Osteocyte (in vitro differentiated cells): ENCODE measurements at places on chromosomes 6 and 20.

DNA sequence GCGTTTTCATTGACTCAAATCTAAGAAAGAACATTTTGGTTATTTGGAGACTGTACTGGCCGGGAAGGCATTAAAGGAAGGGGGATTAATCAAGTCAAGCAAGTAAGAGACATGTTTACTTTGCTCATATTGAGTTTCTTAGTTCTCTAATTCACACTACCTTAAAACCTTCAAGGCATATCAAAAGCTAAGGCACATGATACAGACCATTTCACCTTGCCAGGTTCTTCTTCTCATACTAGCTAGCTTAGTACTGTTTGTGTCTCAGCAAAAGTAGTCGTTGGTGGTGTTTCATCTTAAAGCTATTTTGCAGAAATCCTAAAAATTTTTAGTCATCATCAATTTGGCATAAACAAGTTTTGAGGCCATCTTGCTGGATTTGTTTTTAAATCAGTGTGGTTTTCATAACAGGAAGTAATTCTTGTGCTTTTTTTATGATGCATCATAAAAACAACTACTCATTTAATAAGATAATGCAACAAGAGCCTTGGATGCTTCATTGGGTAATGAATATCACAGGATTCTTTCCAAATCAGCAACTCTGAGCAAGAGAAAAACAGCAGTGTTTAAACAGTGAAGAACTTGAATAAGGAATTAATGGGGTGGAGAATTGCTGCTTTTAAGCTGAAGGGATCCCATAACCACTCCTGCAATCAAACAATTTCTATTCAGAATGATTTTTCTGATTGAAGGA lies 425.3 kb downstream of the EPM2A start:
- DNase-seq: no peak

- DNase-seq: no peak
Observed at GRCh38 chr20:33664085-33664761, 2.1 kb downstream of the C20orf144 start.

DNA sequence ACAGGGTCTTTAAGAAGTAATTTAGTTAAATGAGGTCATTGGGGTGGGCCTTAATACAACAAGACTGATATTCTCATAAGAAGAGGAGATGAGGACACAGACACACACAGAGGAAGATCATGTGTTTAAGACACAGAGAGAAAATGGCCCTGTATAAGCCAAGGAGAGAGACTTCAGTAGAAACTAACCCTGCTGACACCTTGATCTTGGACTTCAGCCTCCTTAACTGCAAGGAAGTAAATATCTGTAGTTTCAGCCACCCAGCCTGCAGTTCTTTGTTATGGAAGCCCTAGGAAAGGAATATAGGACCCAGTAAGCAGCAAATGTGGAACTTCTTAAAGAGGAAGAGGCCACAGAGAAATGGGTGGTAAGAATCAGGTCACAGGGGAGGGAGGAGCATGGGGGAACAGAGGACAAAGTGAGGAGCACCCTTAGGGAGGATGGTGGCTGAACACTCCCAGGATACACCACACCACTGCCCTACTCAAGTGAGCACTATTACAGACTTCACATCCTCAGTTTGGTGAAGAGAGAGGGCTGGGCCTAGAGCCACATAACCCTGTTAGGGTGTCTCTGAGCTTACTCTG lies 762 bp downstream of the SIRPB1 start:
- DNase-seq: no peak

GRCh38 chr6:40706178-40706577 lies 119.0 kb upstream of the LRFN2 start:
- no peak for DNase-seq

- DNase-seq: no peak
Observed at GRCh38 chr20:25293507-25293906, 45.6 kb downstream of the PYGB start.

GRCh38 chr20:50555662-50556061 lies 45.5 kb downstream of the PTPN1 start:
- no peak for DNase-seq

DNA sequence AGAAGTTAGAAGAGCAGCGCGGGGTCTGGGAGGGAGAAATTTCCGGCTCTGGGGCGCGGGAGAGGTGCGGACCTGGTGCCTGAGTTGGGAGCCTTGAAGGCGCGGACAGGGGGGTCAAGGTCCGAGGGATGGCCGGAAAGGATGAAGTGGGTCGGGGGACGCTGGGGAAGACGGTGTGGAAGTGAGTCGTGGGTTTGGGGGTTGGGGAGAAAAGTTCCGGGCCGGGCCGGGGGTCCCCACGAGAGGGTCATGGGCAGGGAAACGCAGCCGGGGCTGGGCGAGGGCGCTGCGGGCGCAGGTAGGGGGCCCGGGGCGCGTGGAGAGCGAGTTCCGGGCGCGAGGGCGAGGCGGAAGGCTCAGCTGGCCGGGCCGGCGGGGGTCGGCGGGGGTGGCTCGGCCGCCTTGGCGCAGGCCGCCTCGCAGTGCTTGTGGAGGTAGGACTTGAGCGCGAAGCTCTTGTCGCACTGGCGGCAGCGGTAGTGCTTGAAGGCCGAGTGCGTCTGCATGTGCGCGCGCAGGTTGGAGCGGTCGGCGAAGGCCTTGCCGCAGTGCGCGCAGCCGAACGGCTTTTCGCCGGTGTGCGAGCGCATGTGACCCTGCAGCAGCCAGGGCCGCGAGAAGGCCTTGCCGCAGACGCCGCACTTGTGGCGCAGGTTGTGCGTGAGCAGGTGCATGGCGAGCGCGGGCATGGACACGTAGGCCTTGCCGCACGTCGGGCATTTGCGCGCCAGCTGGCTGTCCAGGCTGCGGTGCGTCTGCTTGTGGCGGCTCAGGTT lies 10.5 kb upstream of the SRXN1 start:
- no peak for DNase-seq

- no peak for DNase-seq
Observed at GRCh38 chr6:37840940-37841300, 21.4 kb downstream of the ZFAND3 start.

- no peak for DNase-seq
Observed at GRCh38 chr6:127566651-127567050, 10.3 kb upstream of the C6orf58 start.

GRCh38 chr6:122669868-122670267 lies 59.7 kb downstream of the PKIB start:
- no peak for DNase-seq

- DNase-seq: no peak
Observed at GRCh38 chr20:63394069-63394919, 33.1 kb upstream of the CHRNA4 start.

DNA sequence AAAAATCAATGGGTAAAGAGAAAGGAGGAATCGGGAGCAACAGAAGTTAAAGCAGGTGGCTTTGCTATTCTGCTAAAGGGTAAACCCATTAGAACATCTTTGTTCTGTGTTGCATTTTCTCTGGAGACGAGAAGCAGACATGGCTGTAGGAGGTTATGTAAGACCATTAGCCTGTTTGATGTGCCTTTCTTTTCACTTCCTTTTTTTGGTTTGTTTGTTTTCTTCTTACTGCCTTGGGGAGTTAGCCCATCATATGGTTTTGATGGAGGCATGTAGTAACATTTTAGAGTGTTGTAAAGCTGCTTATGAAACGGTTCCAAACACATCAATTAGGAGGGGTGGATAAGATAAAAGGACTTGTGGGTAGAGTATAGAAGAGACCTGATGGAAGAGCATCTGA lies 131.0 kb downstream of the DOK5 start:
- no peak for DNase-seq

DNA sequence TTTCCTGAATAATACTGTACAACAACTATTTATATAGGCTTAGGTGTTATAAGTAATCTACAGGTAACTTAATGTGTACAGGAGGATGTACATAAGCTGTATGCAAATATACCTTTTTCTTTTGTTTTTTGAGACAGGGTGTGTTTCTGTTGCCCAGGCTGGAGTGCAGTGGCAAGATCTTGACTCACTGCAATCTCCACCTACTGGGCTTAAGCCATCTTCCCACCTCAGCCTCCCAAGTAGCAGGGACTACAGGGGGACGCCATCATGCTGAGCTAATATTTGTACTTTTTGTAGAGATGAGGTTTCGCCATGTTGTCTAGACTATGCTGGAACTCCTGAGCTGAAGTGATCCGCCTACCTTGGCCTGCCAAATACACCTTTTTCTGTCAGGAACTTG lies 191.7 kb upstream of the ZNF217 start:
- DNase-seq: no peak
